ENCODE measurements at places on chromosomes 5 and 9. TPM values are rescaled to one million over a fixed set of nuclear protein-coding genes. Genes with fewer than 3 reads are reported as not detected.

DNA sequence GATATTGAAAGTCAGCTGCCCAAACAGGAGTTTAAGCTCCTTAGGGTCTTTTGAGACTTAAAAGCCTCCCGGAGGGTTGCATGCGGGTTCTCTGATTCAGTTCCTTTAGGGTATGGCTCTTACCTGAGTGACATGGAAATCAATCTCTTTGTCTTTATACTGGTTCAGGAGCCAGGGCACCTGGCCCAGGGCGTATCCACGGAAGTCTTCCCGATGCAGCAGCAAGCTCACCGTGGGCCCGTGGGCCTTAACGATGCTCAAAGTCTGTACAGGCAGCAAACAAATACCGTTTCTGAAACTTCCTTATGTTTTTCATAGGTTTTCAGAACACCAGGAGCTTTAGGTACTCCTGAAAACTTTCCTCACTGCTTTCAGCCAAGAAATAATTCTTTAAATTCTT lies 13.2 kb downstream of the MROH2B start:
- DNase-seq: no peak

DNA sequence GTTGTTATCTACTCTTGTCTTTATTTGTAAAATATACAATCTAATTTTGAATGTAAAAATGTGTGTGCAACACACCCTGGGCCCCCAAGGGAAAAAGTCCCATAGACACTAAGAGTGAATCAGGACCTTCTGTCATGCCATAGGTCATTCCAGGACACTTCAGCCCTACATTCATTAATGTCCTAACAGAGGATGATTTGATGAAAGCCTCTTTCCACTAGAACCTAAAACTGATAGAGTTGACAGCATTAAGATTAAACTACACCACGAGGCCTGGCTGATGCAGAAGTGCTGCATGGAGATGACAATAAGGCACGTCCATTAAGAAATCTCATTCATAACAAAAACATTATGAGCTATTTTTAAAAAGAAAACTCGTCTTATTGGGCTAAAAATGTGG lies 46.2 kb downstream of the FRMD3 start:
- DNase-seq: no peak

DNA sequence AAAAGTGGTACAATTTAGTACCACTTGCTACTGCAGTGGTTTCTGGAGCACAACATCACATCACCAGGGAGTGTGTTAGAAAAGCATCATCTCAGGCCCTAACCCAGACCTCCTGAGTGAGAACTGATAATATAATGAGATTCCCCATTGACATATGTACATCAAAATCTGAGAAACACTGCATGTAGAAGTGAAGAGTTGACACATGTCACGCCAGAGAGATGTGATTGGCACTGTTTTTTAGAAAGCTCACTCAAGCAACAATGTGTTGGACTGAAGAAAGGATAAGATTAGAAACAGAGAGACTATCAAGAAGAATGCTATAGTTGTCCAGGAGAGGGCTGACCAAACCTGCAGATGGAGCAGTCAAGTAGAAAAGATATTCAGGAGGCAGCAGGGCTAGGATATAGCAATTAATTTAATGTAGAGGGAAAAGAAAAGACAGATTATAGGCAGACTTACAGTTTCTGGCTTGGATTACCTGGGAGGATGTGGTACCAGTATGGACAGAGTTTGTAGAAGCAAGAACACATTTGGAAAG lies 324.4 kb upstream of the ADAMTSL1 start:
- no peak for DNase-seq

DNA sequence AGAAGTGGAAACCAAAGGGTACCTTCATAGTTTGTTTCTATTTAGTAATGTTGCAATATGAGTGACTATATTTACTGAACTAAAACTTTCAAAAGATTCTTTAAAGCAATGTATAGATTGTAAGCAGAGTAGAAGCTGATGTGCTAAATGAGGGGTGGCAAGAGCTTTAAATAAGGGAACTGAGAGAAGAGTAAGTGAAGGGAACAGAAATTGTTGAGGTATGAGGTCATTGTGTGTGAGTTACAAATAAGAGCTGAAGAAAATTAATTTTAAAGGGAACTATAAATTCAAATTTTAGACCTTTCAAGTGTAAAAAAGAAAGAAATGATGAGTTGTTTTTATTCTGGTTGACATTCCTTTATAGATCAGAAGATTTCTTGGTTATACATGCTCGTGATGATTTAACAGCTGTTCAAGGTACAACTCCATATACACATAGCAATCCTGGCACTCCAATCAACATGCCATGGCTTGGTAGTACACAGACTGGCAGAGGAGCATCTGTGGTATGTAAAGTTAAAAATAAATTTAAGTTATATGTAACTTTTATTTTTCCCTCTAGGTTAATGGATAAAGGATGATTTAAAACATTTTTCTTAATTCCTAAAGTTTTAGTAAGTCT lies 135.1 kb upstream of the TNFAIP8 start:
- DNase-seq: no peak

- DNase-seq: no peak
Observed at GRCh38 chr5:160506006-160507004, 84.7 kb downstream of the PTTG1 start.

DNA sequence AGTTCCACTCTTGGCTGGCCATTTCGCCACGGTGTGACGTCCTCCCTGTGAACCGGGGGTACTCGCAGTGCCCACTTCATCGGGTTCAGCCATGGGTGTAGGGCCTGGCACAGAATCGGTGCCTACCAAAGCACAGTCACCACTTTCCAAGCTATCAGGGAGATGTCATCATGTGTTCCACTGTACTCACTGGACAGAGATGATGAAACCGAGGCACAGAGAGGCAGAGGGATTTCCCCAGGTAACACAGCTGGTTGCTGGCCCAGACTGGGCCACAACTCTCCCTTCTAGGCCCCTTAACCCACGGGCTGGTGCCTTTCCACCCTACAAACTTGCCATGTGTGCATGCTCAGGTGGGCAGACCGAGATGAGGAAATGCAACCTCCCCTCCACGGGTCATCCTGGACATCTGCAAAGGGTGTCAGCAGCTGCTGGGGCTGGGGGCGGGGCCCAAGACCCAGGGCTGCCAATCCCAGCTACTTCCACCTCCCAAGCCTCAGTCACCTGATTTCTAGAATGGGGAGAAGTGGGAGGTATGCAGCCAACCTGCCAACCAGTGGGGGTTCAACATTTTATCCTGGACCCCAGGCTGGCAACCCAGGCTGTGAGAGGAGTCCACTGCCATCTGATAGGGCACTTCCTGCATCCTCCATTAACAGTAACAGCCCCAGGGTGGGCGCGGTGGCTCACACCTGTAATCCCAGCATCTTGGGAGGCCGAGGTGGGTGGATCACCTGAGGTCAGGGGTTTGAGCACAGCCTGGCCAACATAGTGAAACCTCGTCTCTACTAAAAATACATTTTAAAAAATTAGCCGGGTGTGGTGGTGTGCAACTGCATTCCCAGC lies 893 bp upstream of the SH2D3C start:
- no peak for DNase-seq

GRCh38 chr9:133781828-133782135 lies 43.6 kb upstream of the SARDH start:
- no peak for DNase-seq

DNA sequence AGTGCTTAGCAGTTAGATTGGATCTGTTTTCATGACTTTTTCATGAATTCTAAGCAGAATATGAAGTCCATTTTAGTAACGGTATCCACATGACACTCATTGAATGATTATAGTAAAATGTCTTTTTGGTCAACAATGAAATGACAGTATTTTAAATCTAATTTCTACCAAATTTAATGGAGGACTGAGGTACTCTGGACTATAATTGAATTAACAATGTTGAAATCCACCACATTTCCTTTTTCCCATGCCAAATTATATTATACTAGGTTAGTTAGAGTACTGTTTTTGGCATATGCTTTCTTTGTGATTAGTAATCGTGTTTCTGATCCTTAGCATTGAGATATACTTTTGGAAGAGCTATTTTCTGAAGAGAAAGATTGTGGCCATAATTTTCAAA lies 40.6 kb downstream of the CDC42SE2 start:
- no peak for DNase-seq

DNA sequence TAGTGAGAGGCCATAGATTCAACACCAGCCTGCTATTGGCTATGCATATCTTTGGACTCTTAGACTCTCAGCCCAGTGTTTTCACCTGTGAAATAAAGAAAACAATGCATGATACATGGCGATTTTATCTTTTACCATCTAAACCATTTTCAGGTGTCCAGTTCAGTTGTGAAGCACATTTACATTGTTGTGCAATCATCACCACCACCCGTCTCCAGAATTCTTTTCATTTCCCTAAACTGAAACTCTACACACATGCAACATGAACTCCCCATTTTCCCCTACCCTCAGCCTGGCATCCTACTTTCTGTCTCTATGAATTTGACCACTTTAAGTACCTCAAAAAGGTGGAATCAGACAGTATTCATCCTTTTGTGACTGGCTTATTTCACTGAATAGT lies 420.6 kb downstream of the MED10 start:
- DNase-seq: no peak

Gene TMEM232
- 7.2 TPM for polyA plus RNA-seq

Gene PPP3R2
- polyA plus RNA-seq: 0.04 TPM

Gene COL15A1
- polyA plus RNA-seq: 36.1 TPM

Gene TSLP
- polyA plus RNA-seq: 0.47 TPM
